Calu3 (cell line): ENCODE measurements at places on chromosomes 5 and 9. TPM values are rescaled to one million over a fixed set of nuclear protein-coding genes. Genes with fewer than 3 reads are reported as not detected.

DNA sequence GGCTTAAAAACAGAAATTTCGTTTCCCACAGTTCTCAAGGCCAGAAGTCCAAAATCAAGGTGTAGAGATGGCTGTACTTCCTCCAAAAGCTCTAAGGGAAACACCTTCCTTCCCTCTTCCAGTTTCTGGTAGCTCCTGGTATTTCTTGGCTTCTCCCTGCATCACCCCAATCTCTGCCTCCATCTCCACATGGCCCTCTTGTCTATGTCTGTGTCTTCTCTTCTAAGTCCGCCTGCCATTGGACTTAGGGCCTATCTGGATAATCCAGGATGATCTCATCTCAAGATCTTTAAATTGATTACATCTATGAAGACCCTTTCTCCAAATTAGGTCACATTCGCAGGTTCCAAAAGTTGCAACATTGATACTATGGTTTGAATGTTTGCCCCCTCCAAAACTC lies 105.6 kb downstream of the ATPSCKMT start:
- DNase-seq, result no peak

- DNase-seq, result no peak
Measured at GRCh38 chr9:88462191-88462590, 72.8 kb upstream of the NXNL2 start.

DND1 gene
- total RNA-seq, result 2.8 and 2.9 TPM in 2 replicates

DNA sequence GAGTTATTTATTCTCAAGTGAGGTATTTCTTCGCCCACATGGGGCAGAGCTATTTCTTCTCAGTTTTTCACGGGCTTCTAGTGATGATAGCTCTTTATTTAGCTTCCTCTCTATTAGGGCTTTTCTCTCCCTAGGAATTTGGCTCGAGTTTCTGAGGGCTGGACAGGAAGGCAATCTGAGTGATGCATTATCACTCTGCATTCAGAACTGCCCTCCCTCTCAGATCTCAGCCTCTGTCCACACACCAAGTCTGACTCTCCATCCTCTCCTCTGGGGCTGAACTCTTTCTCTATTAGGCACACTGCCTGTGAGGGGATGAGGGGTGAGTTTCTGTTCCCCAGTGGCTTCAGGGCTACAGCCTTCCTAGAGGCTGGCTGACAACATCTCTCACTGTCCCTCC lies 14.9 kb upstream of the SCAMP1 start:
- no peak for DNase-seq

DNA sequence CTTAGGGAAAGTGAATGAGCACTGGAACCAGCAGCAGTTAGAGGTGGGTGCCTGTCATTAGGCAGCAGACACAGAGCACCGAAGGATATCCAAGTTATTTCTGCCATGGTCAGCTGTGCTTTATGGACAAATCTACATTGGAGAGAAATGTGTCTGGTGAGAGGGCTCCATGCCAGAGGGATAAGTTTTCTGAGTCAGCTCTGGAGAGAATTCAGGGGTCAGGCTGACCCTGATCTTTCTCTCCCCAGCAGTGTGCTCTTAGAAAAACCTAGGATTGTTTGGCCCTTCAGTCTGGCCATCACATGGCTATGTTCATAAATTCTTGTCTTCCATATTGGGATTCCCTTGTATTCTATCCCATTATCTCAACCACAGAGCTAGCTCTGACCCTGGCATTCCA lies 8.9 kb upstream of the IL17B start:
- no peak for DNase-seq
